Stimulated activated CD4-positive, alpha-beta T cell treated with anti-CD3 and anti-CD28 coated beads, Interleukin-1b, Interleukin-23, amount 100 ng/mL, for 48 hours (primary cell): ENCODE measurements at places on chromosomes 2 and 18.
A peak's percentile ranks its signal among the peaks of the same experiment; 100 is the strongest.

DNA sequence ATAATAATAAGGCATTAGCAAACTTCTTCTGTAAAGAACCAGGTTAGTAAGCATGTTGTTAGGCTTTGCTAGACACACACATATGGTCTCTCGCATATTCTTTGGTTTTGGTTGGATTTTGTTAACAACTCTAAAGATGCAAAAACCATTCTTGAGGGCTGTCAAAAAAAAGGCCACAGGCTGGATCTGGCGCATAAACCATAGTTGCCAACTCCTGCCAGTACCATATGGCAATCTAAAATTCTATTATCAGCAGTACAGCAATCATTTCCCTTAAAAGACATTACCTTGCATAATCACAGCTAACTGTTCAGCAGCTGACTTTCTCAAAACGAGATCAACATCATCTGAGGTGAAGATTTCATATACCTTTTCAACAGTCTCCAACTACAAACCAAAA lies 63.5 kb downstream of the RTTN start:
- DNase-seq, result no peak

DNA sequence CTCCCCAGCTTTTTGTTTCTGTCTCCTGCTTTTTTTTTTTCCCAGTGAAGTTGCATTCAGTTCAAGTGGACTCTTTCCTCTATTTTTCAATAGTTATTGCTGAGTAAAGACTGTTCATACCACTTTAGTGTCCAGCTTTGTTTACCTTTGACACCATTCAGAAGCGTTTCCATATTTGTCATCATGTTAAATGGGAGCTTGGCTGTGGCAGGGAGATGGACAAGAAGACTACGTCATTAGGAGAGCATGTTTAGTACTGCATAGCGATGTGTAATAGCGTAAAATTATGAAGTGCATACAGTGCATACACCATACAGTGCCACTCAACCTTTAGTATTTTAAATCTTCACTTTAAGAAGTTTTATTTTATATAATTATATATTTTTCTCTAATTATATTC lies 655.9 kb downstream of the DCC start:
- no peak for DNase-seq

GRCh38 chr2:73131807-73132206 lies 19.1 kb upstream of the RAB11FIP5 start:
- no peak for DNase-seq

- no peak for DNase-seq
Observed at GRCh38 chr2:29449499-29449898, 334.3 kb downstream of the CLIP4 start.

- no peak for DNase-seq
Observed at GRCh38 chr2:156517419-156517818, 81.2 kb downstream of the GPD2 start.

- no peak for DNase-seq
Observed at GRCh38 chr18:36704156-36704555, 124.6 kb downstream of the TPGS2 start.

- no peak for DNase-seq
Observed at GRCh38 chr2:48080534-48081316, 174.4 kb upstream of the FBXO11 start.

GRCh38 chr2:216404010-216404618 lies 8.2 kb upstream of the SMARCAL1 start:
- peak; percentile 36 for DNase-seq

DNA sequence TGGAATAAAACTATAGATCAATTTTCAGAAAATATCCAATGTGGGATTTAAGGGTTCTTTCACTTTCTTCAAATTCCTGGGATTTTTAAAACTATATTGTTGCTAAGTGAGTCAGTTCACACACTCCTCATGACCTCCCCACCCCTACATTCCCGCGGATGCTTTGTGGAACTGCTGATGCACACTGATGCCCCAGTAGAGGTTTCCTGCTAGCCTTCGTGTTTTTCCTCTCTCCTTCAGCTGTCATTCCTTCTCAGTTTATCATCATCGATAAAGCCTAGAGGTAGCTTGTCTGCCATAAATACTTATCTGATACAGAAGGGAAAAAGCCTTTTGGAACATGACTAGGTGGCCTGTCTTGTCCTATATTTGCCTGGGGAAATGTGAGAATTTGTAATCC lies 67.4 kb upstream of the GALNT5 start:
- no peak for DNase-seq

GRCh38 chr18:37265382-37265781 lies 300.2 kb downstream of the CELF4 start:
- DNase-seq, result no peak

- DNase-seq, result no peak
Observed at GRCh38 chr2:127086990-127087790, 19.8 kb downstream of the BIN1 start.

DNA sequence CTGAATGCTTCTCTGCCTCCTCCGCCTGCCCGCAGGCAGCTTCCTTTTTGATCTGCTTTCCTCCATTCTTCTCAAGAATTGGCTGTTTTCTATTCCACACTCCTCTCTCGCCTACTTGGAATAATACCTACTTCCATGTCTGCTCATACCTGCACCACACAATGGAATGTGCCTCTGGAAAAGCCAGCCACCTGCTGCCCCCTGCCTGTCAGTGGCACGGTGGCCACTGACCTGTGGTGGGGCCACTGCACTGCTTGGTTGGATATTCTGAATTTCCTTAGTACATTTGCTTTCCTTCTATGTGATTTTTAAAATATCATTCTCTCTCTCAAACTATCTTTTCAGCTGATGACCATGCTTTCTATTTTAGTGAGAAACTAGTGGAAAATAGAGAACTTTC lies 406.9 kb downstream of the DCDC2C start:
- DNase-seq, result no peak

GRCh38 chr2:179239195-179239594 lies 25.4 kb downstream of the SESTD1 start:
- DNase-seq, result no peak

GRCh38 chr2:159829376-159829775 lies 31.4 kb upstream of the CD302 start:
- no peak for DNase-seq
